ENCODE measurements at places on chromosomes 11 and 22.

DNA sequence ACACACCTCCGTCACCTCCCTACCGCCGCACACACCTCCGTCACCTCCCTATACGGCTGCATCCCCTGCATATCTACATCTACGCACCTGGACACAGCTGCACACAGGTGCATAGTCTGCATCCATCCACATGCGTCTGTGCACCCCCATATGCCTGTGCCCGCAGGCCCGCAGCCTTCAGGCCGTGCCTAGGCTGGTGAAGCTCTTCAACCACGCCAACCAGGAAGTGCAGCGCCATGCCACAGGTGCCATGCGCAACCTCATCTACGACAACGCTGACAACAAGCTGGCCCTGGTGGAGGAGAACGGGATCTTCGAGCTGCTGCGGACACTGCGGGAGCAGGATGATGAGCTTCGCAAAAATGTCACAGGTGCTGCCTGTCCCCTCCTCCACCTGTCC lies 4.8 kb downstream of the PKP3 start:
- no peak for DNase-seq

DNA sequence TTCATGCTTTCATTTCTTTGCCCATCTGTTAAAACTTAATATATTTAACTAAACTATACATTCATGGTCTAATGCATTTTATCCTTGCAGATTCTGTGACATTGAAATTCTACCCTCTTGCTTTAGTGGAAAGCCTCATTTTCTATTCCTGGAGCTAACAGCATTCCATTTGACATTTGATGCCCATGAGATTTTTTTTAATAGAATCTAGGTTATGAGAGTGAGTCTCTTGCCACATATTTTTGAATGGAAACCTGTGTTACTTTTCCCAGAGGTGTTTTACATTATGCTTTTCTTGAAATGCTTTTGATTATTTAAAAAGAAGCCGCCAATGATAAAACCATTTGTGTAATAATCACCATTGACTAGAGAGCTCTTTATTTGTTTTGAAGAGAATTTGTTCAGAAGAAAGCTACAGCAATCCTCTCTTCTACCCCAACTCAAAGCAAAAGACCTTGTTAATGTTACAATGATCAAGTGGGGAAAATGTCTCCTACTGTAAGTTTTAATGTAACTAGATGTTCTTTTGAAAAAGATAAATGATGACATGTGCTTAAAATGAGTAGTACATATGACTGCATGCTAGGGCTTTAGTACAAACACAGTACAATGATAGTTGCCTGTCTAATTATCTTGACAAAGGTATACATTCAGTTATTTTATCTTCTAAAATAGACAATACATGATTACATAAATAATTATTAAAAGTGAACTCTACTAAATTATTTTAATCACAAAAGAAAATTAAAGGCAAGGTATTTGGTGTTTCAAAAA lies 67.3 kb downstream of the GAS2 start:
- no peak for DNase-seq

- DNase-seq: no peak
Observed at GRCh38 chr11:33620423-33621171, 80.0 kb downstream of the C11orf91 start.

GRCh38 chr11:93648158-93648557 lies 13.3 kb upstream of the CEP295 start:
- no peak for DNase-seq

- no peak for DNase-seq
Observed at GRCh38 chr11:21262992-21263391, 593.6 kb downstream of the NELL1 start.

DNA sequence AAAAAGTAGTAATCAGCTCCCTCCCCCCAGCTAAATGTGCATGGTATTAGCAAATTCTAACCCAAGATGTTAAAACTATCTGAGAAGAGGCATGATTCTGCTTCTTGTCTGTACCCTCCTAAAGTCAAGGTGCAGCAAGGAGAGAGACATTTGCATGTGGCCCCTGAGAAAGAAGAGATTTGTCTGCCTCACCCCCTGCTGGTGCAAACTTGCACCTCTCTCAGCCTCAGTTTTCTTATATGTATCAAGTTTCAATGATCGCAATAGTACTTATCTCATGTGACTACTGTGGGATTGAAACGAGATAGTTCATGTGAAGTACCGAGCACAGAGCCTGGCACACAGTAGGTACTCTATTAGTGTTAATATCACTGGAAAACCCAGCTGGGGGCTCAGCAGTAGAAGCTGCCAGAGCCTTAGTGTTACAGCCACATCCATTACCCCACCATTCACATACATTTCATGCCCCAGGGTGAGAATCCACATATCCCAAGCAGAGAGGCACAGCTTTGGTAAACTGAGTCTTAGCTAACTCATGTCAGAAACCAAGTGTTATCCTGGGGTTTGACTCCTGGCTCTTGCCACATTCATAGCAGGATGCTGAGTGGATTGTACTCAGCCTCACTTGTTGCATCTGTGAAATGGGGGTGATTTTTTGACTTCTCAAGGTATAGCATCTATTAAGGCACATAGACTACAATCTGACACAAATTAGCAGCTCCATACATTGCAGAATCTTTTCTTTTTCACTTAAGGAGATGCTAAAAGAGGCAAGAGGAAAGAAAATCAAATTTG lies 24.9 kb downstream of the CD44 start:
- peak; percentile 50 for DNase-seq

GRCh38 chr22:19571207-19571795 lies 47.1 kb upstream of the CLDN5 start:
- no peak for DNase-seq

DNA sequence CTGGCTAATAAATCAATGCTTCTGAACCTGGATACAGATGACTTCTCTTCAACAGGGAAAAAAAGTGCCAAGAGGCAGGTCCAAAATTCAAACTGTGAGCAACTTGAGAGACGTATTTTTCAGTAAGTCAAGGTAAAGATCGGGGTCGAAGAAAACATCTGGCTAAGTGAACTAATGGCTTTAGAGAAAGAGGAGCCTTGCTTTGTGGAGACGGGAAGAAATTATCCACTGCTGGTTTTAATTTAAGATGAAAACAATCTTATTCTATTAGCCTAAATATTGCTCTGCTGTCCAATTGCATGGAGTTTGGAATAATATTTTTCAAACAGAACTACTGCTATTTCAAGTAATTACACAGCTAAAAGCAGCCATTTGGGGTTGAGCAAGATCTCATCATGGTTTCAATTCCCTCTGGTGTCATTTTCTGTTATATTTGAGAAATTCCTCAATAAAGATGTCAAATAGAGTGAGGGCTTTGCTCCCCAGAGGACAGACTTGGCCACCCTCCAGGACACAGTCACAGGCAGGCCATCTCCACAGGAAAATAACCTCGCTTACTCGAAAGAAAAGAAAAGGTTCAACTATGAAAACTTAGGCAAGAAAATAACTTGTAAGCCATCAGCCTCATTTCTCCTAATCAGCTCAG lies 29.8 kb downstream of the SCUBE1 start:
- no peak for DNase-seq

DNA sequence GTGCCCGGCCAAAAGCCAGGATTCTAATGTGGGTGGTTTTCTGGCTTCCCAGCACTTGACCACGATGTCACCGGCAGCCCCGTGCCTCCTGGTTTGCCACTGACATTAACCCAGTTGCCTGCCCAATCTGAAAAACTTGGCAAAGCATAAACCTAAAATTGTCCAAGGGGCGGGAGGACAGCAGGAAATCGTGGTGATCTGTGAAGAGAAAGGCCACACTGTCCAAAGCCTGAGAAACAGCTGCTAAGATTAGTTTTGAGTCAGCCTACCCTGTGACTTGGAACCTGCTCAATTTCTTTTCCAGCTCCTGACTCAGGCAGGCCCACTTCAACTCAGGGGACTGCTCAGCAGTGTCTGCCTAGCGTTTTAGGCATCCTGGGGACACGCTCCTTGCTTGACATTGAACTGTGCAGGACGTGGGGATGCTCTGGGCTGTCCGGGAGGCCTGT lies 8.2 kb upstream of the F2 start:
- no peak for DNase-seq

GRCh38 chr11:20275987-20276965 lies 87.2 kb upstream of the HTATIP2 start:
- DNase-seq: no peak

DNA sequence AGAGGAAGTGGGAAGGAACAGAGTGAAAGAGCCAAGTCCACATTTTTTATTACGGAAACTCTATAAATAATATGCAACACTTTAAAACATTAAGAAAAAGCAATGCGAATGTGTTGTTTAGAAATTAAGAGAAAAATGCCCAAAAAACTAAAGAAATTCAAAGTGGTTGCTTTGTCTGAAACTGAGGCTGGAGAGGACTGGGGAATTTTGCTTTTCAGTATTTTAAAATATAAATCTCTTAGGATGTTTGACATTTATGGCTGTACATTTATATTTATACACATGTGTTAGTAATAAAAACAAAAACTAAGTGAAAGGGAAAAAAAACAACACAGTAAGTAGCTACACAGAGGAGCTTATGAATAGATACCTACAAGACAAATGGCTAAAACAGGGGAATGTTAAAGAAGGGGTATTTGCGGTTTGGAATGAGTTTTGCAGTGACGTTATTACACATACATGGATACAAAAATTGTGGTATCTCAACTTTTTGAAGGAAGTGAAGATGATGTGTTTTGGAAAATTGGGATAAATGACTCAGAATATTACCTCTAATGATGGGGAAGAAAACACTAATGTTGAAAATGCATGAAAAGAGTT lies 97.0 kb upstream of the DRD2 start:
- no peak for DNase-seq

DNA sequence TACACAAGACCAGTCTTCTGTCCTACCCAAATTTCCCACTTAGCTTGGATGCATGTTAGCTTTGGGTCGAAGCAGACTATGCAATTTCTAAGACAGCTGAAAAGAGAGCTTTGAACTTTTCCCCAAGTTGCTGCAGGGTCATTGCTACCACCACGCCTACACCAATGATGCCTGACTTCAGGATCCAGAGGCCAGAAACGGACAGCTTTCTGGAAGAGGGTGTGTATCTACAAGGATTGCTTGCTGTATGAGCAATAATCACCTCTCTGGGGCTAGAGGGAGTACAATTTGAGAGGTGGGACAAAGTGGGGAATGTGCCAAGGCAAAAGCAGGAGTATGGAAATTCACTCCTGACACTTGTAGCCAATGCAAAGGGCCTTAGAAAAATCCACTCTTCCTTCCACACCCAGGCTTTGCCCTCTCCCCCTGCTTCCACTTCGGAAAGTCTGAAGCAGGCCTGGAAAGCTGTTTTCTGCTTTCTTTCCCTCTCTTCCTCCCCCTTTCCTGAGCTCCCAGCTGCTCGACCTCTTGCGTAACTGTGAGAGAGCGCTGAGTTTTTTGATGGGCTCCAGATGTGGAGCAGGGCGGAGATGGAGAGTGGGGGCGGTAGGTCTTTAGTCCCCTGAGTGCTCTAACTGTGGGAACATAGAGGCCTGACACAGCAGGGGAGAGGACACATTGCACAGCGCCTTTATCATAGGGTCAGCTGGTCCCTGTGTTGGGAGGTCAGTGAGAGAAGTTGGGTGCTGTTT lies 2.1 kb upstream of the PHLDB1 start:
- DNase-seq: no peak

DNA sequence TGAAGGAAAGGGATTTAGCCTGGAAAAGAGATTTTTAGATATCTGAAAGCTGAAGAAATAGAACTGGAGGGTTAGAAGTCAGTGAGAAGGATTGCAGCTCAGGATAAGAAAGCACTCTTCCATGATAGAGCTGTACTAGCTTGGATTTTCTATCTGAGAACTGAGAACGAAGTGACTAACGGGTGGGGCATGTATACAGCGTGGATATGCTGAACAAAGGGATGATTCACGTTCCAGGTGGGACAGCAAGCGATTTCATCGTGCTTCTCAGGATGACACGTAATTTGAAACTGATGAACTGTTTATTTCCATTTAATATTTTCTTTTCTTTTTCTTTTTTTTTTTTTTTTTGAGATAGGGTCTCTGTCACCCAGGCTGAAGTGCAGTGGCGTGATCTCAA lies 53.0 kb downstream of the GRAMD1B start:
- DNase-seq: peak; percentile 44
